T-helper 1 cell treated with Interleukin-12 subunit alpha and Interleukin-12 subunit beta and Interleukin-4 antibody, amounts not matched to agents 30 ng/mL and 1 ng/mL, for 36 hours (primary cell): ENCODE measurements at places on chromosomes 11 and 22. TPM values are rescaled to one million over a fixed set of nuclear protein-coding genes. Genes with fewer than 3 reads are reported as not detected.

FGF19 gene
- total RNA-seq: not detected in 2 replicates

SLC37A2 gene
- total RNA-seq: 0.15 and 0.29 TPM in 2 replicates

FJX1 gene
- total RNA-seq: 0.27 and 0.59 TPM in 2 replicates

CATSPER1 gene
- total RNA-seq: 0.32 TPM in 1 of 2 replicates, not detected in the other

CDON gene
- total RNA-seq: 0.83 and 2.2 TPM in 2 replicates

OR8G1 gene
- not detected in 2 replicates for total RNA-seq

GSTT2B gene
- total RNA-seq: 0.44 TPM in 2 replicates

DNAJB13 gene
- 0.10 TPM in 1 of 2 replicates, not detected in the other for total RNA-seq

RFPL2 gene
- total RNA-seq: 0.15 TPM in 1 of 2 replicates, not detected in the other

CRACR2B gene
- total RNA-seq: 1.3 and 1.9 TPM in 2 replicates

CACNA1I gene
- total RNA-seq: 2.2 TPM in 2 replicates

PRG3 gene
- total RNA-seq: not detected in 2 replicates

CALCA gene
- total RNA-seq: not detected in 2 replicates

LRRC74B gene
- not detected in 2 replicates for total RNA-seq

NEAT1 gene
- 1,002 TPM in 2 replicates for total RNA-seq

SMTNL1 gene
- total RNA-seq: not detected in 2 replicates

SCGB2A2 gene
- total RNA-seq: not detected in 2 replicates

CDC42BPG gene
- 0.42 and 1.0 TPM in 2 replicates for total RNA-seq

PKP3 gene
- not detected in 2 replicates for total RNA-seq

OR9Q2 gene
- not detected in 2 replicates for total RNA-seq

MRGPRX4 gene
- total RNA-seq: not detected in 2 replicates

TMEM138 gene
- 64.6 and 71.3 TPM in 2 replicates for total RNA-seq

PTPRJ gene
- 97.5 and 98.5 TPM in 2 replicates for total RNA-seq

SUSD2 gene
- 1.2 and 1.6 TPM in 2 replicates for total RNA-seq

BAIAP2L2 gene
- total RNA-seq: 0.61 and 0.78 TPM in 2 replicates

B4GALNT4 gene
- total RNA-seq: 0.91 and 1.9 TPM in 2 replicates

ANO5 gene
- total RNA-seq: 0.05 and 0.07 TPM in 2 replicates

C11orf87 gene
- not detected in 2 replicates for total RNA-seq

TPBGL gene
- 0.17 and 0.20 TPM in 2 replicates for total RNA-seq

MMP1 gene
- total RNA-seq: not detected in 2 replicates

IL10RA gene
- total RNA-seq: 280 and 285 TPM in 2 replicates

C1QTNF4 gene
- total RNA-seq: 0.49 and 0.68 TPM in 2 replicates

CASP4 gene
- total RNA-seq: 104 and 109 TPM in 2 replicates

PLAAT5 gene
- total RNA-seq: not detected in 2 replicates

CYP2D6 gene
- 6.5 and 7.0 TPM in 2 replicates for total RNA-seq

ST14 gene
- not detected in 2 replicates for total RNA-seq

OR51E1 gene
- not detected in 2 replicates for total RNA-seq

DEFB131B gene
- total RNA-seq: not detected in 2 replicates

NPAS4 gene
- 0.07 and 0.42 TPM in 2 replicates for total RNA-seq

KRTAP5-1 gene
- total RNA-seq: not detected in 2 replicates

BET1L gene
- 37.5 and 40.1 TPM in 2 replicates for total RNA-seq

RBFOX2 gene
- 0.83 and 1.1 TPM in 2 replicates for total RNA-seq

SLC22A25 gene
- not detected in 2 replicates for total RNA-seq

SHANK3 gene
- not detected in 2 replicates for total RNA-seq

SLC35C1 gene
- total RNA-seq: 23.9 and 24.4 TPM in 2 replicates

MUC2 gene
- total RNA-seq: not detected in 2 replicates

MAPK8IP2 gene
- total RNA-seq: 0.17 and 0.32 TPM in 2 replicates

CRYBB2 gene
- total RNA-seq: 0.27 TPM in 1 of 2 replicates, not detected in the other

SYT12 gene
- total RNA-seq: not detected in 2 replicates

C11orf97 gene
- not detected in 2 replicates for total RNA-seq

KRTAP5-9 gene
- total RNA-seq: 0.24 TPM in 1 of 2 replicates, not detected in the other

SLC36A4 gene
- 10.3 and 14.1 TPM in 2 replicates for total RNA-seq

GGT1 gene
- 151 and 164 TPM in 2 replicates for total RNA-seq

TEX12 gene
- total RNA-seq: 0.46 TPM in 1 of 2 replicates, not detected in the other

PDGFB gene
- total RNA-seq: 0.83 and 0.95 TPM in 2 replicates

BTBD18 gene
- total RNA-seq: not detected in 2 replicates
